ENCODE measurements at places on chromosomes 7 and 10. TPM values are rescaled to one million over a fixed set of nuclear protein-coding genes. Genes with fewer than 3 reads are reported as not detected.

Gene GJD4
- total RNA-seq = not detected

Gene TCERG1L
- total RNA-seq = not detected

Gene RHOBTB1
- total RNA-seq = 0.24 TPM

Gene SPDYE2
- not detected for total RNA-seq

Gene RAPGEF5
- 10.1 TPM for total RNA-seq

Gene ANKRD2
- not detected for total RNA-seq

Gene KCNIP2
- 7.1 TPM for total RNA-seq

Gene STK17A
- 68.6 TPM for total RNA-seq

Gene PRKCQ
- 0.11 TPM for total RNA-seq

Gene CABCOCO1
- total RNA-seq = not detected

Gene LIPJ
- 0.07 TPM for total RNA-seq

Gene TSC22D4
- 60.2 TPM for total RNA-seq

Gene PPP2R2D
- 28.0 TPM for total RNA-seq

Gene SAP25
- total RNA-seq = 13.8 TPM

Gene PON1
- not detected for total RNA-seq

Gene COL26A1
- not detected for total RNA-seq

Gene ITGA8
- not detected for total RNA-seq

Gene HNRNPF
- 253 TPM for total RNA-seq

Gene RBP3
- total RNA-seq = not detected

Gene RELN
- total RNA-seq = not detected

Gene KLF14
- 0.10 TPM for total RNA-seq

Gene ZNF398
- total RNA-seq = 17.3 TPM

Gene KRIT1
- 53.4 TPM for total RNA-seq

Gene CLCN1
- not detected for total RNA-seq

Gene ELMO1
- 108 TPM for total RNA-seq

Gene SFXN3
- total RNA-seq = 9.8 TPM

Gene CRPPA
- total RNA-seq = 0.91 TPM

Gene NOBOX
- total RNA-seq = not detected

Gene SPDYE16
- 0.59 TPM for total RNA-seq

Gene PCLO
- 0.07 TPM for total RNA-seq

Gene TMEM196
- not detected for total RNA-seq

Gene TFEC
- total RNA-seq = 35.0 TPM

Gene FAM241B
- total RNA-seq = 1.8 TPM

Gene LLCFC1
- not detected for total RNA-seq

Gene ANKRD30A
- not detected for total RNA-seq

Gene CDCA7L
- 70.3 TPM for total RNA-seq

Gene HGF
- not detected for total RNA-seq

Gene TBC1D12
- 6.1 TPM for total RNA-seq

Gene ZCWPW1
- 10.8 TPM for total RNA-seq

Gene ABCB1
- 4.7 TPM for total RNA-seq

Gene TAS2R5
- total RNA-seq = 1.5 TPM

Gene SMIM30
- 28.7 TPM for total RNA-seq

Measured in activated B cell treated with CpG ODN at 0.5 μM for 24 hours (primary cell).